Lower leg skin (tissue), 4 donors: ENCODE measurements at places on chromosomes 4 and X. TPM values are rescaled to one million over a fixed set of nuclear protein-coding genes. Genes with fewer than 3 reads are reported as not detected.

- no peak for DNase-seq
Observed at GRCh38 chr4:113574636-113575103, 186.9 kb downstream of the CAMK2D start.

DNA sequence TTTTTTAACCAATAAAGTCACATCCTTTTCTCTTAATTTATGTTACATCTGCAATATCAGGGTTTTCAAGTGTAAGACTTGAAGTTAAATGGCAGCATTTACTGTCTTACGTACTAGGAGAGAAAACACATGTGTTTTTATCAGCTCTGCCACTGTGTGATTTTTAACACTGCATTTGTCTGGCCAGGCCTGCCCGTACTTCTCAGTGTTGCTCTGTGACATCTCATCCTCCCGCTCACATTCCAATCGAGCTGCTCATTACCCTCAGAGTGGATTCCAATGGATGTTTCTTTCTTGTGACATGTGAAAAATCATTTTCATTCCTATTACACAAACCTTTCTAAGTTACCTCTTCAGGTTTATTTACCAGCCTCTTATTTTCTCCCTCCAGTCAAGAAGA lies 420.3 kb downstream of the FAT4 start:
- DNase-seq = peak; percentile 18

- DNase-seq = no peak
Observed at GRCh38 chr4:139769364-139769763, 103.7 kb downstream of the MGST2 start.

DNA sequence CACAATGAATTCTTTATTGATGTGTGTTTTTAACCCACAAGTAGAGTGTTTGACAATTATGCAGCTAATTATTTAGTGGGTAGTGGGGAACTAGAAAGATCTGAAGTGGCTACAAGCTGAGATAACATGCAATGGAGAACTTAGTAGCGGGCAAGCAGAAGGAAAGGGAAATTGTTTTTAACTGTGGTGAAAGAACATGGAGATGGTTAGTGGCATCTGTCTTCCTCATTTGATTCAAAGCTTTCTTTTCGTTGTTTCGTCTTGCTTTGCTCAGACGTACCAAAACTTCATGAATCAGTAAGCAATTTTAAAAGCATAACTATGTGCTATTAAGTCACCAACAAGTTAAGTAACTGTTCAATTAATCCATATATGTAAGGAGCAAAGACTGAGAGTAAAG lies 169.9 kb downstream of the BANK1 start:
- DNase-seq = no peak

- no peak for DNase-seq
Observed at GRCh38 chr4:98516042-98516440, 142.4 kb downstream of the TSPAN5 start.

DNA sequence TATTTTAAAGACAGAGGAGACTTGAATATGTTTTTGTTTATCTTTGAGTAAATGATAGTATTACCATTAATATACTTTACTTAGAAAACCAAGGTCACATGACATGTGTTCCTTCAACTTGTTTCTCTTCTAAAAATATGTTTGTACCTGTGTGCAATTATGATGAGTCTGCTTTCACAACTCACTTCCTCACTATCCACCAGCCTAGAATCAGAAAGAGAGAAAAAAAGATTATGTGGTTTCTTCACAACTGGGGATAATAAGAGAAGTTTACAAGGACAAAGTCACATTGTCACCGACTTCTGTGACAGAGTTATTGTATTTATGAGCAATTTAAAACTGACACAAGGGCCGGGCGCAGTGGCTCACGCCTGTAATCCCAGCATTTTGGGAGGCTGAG lies 1112.1 kb downstream of the RPA4 start:
- no peak for DNase-seq

GRCh38 chr4:176262243-176262642 lies 6.8 kb downstream of the ASB5 start:
- DNase-seq = no peak

DNA sequence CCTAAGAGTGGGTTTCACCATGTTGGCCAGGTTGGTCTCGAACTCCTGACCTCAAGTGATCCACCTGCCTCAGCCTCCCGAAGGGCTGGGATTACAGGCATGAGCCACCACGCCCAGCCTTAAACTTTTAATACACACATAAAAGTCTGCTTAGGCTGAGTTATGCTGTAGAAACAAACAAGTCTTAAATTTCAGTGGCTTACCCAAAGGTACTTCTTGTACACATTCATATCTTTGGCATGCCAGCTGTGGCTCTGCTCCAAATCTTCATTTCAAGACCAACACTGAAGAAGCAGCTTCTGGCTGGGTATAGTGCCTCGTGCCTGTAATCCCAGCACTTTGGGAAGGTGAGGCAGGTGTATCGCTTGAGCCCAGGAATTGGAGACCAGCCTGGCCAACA lies 80.3 kb downstream of the PPEF2 start:
- DNase-seq = no peak

DNA sequence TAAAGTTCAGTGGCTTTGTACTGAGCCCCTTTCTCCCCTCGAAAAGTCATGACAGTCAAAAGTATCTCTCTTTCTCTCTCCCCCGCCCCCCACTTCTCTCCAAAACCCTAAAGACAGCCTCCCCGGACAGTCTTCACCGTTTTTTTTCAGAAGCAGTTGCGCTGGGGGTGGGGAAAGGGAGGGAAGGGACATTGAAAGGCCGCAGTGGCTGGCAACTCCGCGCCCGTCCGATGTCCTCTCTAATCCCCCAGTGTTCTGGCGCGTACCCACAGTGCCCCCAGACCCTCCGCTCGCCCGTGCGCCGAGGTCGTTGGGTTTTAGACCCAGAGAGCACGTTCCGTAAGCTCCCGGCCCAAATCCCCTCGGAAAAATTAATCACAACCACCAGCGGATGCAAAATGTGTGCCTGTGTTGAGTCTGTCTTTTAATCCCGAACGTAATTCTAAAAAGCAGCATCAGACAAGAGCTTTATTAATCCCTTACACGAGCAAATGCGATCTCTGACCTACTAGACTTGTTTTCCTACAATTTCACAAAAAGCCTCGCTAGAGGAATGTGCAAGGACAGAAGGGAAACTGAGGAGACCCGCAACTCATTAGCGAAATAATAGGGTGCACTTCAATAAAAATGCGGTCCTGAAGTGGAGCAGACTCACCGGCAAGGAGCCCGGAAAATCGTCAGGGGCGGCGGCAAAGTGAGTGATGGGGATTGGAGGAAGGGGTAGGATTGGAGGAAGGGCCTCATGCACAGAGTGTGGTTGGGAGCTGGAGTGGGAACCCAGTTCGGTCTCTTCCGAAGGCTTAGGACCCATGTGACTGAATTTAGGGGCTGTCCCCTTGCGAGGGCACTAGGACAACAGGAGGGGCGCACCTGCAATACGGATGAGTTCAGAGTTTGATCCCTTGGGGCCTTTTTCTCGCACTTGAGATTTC lies 12.2 kb upstream of the PRDM8 start:
- no peak for DNase-seq

DNA sequence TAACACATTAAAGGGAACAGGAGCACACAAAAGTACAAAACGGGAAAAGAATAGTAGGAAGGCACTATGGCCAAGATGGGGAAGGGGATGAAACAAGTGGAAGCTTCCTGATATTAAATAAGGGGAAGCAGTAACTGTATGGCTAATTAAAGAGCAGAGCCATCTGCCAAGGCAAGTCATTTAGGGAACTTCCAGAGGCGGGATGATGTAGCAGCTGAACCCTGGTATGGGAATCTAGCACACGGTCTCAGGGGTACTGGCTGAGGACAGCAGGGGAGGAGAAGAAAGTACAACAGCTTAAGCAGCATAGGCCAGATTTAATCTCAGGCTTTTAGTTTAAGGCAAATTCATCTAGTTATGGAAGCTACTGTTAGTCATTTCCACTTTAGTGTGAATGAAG lies 59.1 kb downstream of the IGFBP7 start:
- no peak for DNase-seq

GRCh38 chr4:78567500-78568060 lies 16.0 kb downstream of the ANXA3 start:
- no peak for DNase-seq

DNA sequence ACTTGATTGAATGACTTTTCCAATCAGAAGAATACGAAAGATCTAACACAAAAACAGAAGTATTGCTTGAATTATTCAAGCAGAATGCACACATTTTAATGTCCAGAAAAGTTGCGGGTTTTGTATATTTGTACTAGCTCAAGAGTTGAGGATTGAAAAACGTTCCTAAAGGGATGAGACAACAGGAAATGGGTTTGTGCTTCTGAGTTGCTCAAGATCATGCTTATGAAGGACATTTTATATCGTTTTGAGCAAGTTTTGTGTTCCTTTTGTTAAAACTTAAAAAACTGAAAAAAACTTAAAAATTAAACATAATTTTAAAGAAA lies 353 bp upstream of the SMIM10 start:
- no peak for DNase-seq

DNA sequence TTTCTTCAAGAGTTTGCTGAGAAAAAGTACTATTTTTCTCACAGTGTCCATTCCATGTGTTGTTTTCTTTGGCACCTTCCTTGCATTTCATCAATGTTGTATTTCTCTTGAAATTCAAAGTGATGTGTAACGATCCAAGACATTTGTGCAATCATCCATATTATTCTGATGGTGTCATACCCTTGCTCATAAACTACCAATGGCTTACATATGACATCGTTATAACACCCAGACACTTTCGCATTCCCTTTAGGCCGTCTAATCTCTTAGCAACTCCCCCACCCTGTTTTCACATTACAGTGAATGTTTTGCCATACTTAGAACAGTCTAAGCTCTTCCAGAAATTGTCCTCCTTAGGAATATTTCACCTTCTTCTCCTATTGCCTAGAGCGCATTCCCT lies 1779.0 kb downstream of the PCDH7 start:
- no peak for DNase-seq

- no peak for DNase-seq
Observed at GRCh38 chr4:114368751-114369150, 229.9 kb upstream of the UGT8 start.

GRCh38 chr4:101066626-101067170 lies 280.6 kb downstream of the PPP3CA start:
- DNase-seq = no peak

- peak; percentile 97 for DNase-seq
Observed at GRCh38 chr4:73069338-73070073, at the start of gene COX18. TSS of gene COX18 (minus strand) at chr4:73069716. CDS start at chr4:73069649, 67 bp downstream.

GRCh38 chr4:106424426-106424825 lies 55.8 kb upstream of the GIMD1 start:
- DNase-seq = no peak

- no peak for DNase-seq
Observed at GRCh38 chr4:41430792-41431191, 107.2 kb upstream of the LIMCH1 start.

Gene NLRP2B
- total RNA-seq = not detected

Gene FAAH2
- total RNA-seq = 15.0 TPM

Gene ITIH6
- not detected for total RNA-seq

Gene TEX13D
- total RNA-seq = not detected

Gene SERPINA7
- total RNA-seq = not detected

Gene HTT
- total RNA-seq = 45.9 TPM

Gene INTU
- 4.1 TPM for total RNA-seq

Gene BEND2
- total RNA-seq = not detected
